ENCODE measurements at places on chromosomes 2 and 18. TPM values are rescaled to one million over a fixed set of nuclear protein-coding genes. Genes with fewer than 3 reads are reported as not detected.

- H3K4me3 ChIP-seq, result no peak overlapping the region
- H3K4me1 ChIP-seq, result no peaks in the 10 kb centered on the region
- no peak overlapping the region for H3K27ac ChIP-seq
- H3K36me3 ChIP-seq, result no peaks in the 10 kb centered on the region
- no peak for DNase-seq
Measured at GRCh38 chr18:32661486-32662299, 111.1 kb downstream of the KLHL14 start.

GRCh38 chr2:170361090-170361936 lies 183.4 kb downstream of the MYO3B start:
- no peaks in the 10 kb centered on the region for H3K36me3 ChIP-seq
- H3K4me3 ChIP-seq, result no peak overlapping the region
- peaks cover 3% of the 10 kb centered on the region for H3K27me3 ChIP-seq
- H3K4me1 ChIP-seq, result no peaks in the 10 kb centered on the region
- no peak overlapping the region for H3K27ac ChIP-seq

DNA sequence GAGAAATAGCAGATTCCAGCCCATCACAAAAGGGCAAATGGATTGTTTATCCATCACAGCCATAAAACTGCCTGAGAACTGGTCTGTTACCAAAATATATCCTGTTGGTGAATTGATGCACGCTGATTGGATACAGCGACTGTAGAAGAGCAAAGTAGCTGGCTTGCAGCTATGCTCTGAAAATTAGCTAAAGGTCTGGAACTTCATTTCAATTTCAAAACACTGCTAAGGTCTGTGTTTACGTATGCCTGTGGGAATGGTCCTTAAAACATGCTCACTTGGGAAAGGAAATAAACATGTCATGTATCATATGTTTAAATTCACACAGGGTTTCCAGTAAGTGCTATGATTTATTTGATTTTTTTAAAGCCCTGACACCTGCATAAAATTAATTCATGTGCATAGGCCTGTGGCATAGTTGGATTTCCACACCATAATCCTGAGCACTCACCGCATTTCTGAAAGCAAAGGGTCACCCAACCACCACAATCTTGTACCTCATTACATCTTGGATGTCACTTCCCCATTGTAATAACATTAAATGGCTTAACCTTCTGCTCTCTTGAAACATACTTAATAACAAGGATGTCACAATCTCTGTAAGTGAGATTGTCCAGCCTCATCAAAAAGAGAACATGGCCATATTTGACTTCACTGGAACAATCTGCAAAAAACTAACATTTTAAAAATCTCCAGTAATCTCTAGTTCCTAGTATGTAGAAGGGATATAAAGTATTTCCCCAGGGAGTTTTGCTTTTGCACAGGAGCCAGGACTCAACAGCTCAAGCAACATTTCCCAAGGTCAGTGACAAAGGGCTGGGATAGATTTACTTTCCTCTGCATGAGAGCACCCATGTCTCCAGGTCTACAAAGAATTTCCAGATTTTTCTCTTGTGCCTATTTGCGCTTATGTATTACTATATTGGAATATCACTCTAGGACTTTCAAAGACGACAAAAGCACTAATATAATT lies 109.8 kb downstream of the FARSB start:
- no peak for DNase-seq
- H3K4me3 ChIP-seq, result no peak overlapping the region
- no peaks in the 10 kb centered on the region for H3K36me3 ChIP-seq
- H3K27me3 ChIP-seq, result no peaks in the 10 kb centered on the region

The CPLX4 gene
- total RNA-seq, result not detected

GRCh38 chr2:67579806-67580205 lies 182.7 kb downstream of the ETAA1 start:
- no peak for DNase-seq
- H3K36me3 ChIP-seq, result no peaks in the 10 kb centered on the region
- H3K4me1 ChIP-seq, result no peaks in the 10 kb centered on the region

The KIF1A gene
- total RNA-seq, result 0.09 TPM

The C1D gene
- 29.7 TPM for total RNA-seq

DNA sequence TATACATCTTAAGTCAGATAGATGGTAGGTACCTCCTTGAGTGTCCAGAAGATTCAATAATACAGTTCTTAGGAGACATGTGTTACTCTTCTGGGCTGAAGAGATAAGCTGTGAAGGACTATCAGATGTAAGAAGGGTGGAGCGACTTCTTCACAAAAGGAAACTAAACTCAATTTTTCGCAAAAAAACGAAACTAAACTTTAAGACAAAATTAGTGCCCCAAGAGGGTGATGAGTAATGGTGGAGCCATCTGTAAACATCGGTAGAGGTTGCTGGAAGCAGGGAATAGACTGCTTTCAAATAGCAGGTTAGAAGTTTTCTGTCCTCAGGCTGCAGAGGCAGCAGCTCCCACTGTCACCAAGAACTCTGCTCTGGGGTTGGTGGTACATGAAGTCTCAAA lies 111.6 kb upstream of the TACR1 start:
- no peaks in the 10 kb centered on the region for H3K27me3 ChIP-seq
- H3K36me3 ChIP-seq, result no peaks in the 10 kb centered on the region
- H3K4me3 ChIP-seq, result no peak overlapping the region
- H3K27ac ChIP-seq, result no peak overlapping the region
- no peak for DNase-seq
- H3K4me1 ChIP-seq, result no peaks in the 10 kb centered on the region

GRCh38 chr18:63180971-63181376 lies 138.6 kb downstream of the BCL2 start:
- H3K4me3 ChIP-seq, result no peak overlapping the region
- DNase-seq, result no peak
- peaks cover 52% of the 10 kb centered on the region for H3K4me1 ChIP-seq
- H3K27ac ChIP-seq, result no peak overlapping the region
- no peaks in the 10 kb centered on the region for H3K27me3 ChIP-seq
- no peaks in the 10 kb centered on the region for H3K36me3 ChIP-seq

DNA sequence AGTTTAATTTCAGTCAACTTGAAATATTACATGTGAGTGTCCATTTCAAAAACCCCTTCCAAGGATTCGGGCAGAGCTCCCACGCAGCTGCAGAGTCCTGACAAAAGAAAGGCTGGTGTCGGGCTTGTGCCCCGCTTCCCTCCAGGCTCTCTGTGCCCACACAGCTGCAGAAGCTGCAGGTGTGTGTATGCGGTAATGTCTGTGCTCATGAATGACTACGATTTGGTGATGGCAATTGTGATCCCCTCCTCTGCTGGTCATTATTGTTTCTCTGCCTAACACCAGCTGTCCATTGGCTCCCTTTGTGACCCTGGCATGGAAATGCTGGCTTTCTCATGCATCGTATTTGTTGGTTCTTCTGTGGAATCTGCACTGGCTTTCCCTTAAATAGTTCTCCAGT lies 224.8 kb downstream of the NUP35 start:
- no peaks in the 10 kb centered on the region for H3K27me3 ChIP-seq
- H3K4me3 ChIP-seq, result no peak overlapping the region
- DNase-seq, result no peak
- no peak overlapping the region for H3K27ac ChIP-seq
- H3K36me3 ChIP-seq, result no peaks in the 10 kb centered on the region
- no peaks in the 10 kb centered on the region for H3K4me1 ChIP-seq

DNA sequence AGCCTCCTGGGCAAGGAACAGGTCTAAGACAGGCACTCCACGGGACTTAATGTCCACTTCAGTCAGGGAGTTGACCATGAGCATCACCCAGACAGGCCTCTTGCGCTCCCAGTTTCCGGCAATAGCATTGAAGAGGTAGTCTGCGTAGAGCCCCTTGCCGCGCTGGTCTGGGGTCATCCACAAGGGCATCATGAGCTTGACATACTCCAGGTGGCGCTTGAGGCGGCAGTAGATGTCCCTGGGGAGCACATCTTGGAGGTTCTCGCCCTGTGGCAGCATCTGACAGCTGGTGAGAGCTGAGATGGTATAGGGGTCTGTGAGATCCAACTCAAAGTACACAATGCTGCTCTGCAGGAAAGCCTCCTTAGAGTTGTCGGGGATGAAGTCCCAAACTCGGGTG lies 10.6 kb downstream of the TRABD2A start:
- H3K27ac ChIP-seq, result no peak overlapping the region
- no peaks in the 10 kb centered on the region for H3K36me3 ChIP-seq
- DNase-seq, result no peak
- H3K27me3 ChIP-seq, result no peaks in the 10 kb centered on the region
- H3K4me1 ChIP-seq, result no peaks in the 10 kb centered on the region
- H3K4me3 ChIP-seq, result no peak overlapping the region

The COL3A1 gene
- total RNA-seq, result 16.2 TPM

GRCh38 chr2:233796254-233796653 lies 18.1 kb downstream of the MROH2A start:
- H3K36me3 ChIP-seq, result no peaks in the 10 kb centered on the region
- H3K27ac ChIP-seq, result no peak overlapping the region
- H3K4me3 ChIP-seq, result no peak overlapping the region
- H3K27me3 ChIP-seq, result no peaks in the 10 kb centered on the region
- H3K4me1 ChIP-seq, result no peaks in the 10 kb centered on the region

- H3K4me1 ChIP-seq, result no peaks in the 10 kb centered on the region
- no peak overlapping the region for H3K27ac ChIP-seq
- DNase-seq, result no peak
- no peaks in the 10 kb centered on the region for H3K27me3 ChIP-seq
- no peaks in the 10 kb centered on the region for H3K36me3 ChIP-seq
- no peak overlapping the region for H3K4me3 ChIP-seq
Measured at GRCh38 chr18:63604791-63605567, 17.8 kb downstream of the SERPINB13 start.

- no peaks in the 10 kb centered on the region for H3K4me1 ChIP-seq
- H3K4me3 ChIP-seq, result no peak overlapping the region
- H3K27me3 ChIP-seq, result no peaks in the 10 kb centered on the region
- H3K27ac ChIP-seq, result no peak overlapping the region
- H3K36me3 ChIP-seq, result no peaks in the 10 kb centered on the region
Measured at GRCh38 chr2:101401326-101401665, 14.0 kb upstream of the CREG2 start.

The POMC gene
- 3.1 TPM for total RNA-seq

GRCh38 chr2:51401546-51401945 lies 369.6 kb upstream of the NRXN1 start:
- H3K27me3 ChIP-seq, result no peaks in the 10 kb centered on the region
- no peak overlapping the region for H3K4me3 ChIP-seq
- H3K27ac ChIP-seq, result no peak overlapping the region
- DNase-seq, result no peak
- H3K36me3 ChIP-seq, result no peaks in the 10 kb centered on the region
- H3K4me1 ChIP-seq, result no peaks in the 10 kb centered on the region

The UXS1 gene
- 46.9 TPM for total RNA-seq
